ENCODE measurements at places on chromosomes 3 and 15.

- DNase-seq: no peak
Observed at GRCh38 chr15:83845230-83845629, 191.3 kb downstream of the ADAMTSL3 start.

GRCh38 chr15:33313491-33313890, 2.7 kb downstream of the RYR3 start:
- DNase-seq: no peak

DNA sequence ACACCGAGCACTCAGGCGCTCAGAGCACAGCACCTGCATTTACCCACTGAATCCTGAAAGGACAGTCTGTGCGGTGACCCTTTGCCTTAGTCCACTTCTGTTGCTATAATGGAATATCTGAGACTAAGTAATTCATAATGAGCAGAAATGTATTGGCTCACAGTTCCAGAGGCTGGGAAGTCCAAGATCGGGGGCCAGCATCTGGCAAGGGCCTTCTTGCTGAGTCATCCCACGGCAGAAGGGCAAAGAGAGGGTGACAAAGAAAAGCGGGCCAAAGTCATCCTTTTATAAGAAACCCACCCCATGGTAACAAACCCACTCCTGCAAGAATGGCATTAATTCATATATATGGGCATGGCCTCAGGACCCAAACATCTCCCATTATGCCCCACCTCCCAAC, 27.7 kb downstream of the POC1A start:
- no peak for DNase-seq

GRCh38 chr3:172717493-172718088, 6.7 kb upstream of the NCEH1 start:
- DNase-seq: no peak

- DNase-seq: no peak
Observed at GRCh38 chr3:169112153-169112892, 551.2 kb downstream of the MECOM start.

DNA sequence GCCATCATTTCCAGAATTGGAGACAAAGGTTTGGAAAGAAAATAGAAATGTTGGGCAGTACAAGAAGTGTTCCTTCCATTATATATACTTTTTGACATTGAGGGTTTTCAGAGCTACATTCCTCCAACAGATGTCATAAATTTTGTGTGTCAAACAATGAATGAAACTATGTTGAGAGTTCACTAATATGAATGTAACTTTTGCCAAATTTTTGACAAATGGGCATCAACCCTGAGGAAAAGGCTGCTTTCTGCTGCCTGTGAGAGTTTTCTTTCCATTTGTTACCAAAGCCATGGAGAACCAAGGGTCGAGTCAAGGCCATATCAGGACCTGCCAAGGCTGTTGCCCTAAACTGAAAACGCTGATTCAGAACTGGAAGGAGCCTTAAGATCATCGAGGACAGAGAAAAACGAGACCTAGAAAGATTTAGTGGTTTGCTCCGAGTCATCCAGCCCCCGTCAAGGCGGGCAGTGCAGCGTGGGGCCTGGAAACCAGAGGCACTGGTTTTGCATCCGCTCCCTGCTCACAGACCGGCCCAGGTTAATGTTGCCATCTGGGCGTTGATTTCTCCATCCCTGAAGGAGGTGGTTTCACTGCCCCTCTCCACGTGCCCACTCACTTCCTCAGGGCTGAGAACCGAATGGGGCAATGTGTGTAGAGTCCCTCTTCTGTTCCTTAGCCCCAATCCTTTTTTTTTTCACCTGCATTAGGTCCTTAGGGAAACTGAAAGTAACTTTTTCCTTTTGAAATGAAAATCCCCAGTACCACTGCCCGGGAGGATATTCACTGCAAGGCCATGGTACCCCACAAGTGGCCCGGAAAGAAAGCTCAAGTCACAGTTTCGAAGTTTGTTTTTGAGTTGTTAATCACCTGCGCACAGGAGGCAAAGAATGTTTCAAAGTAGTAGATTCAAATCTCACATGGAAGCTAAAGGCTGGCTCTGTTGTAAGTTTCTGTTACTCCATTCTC, 32.8 kb downstream of the TPM1 start:
- DNase-seq: no peak

GRCh38 chr3:108485146-108485545, 25.2 kb downstream of the MYH15 start:
- DNase-seq: peak; percentile 67

GRCh38 chr15:48472756-48473155, 141.5 kb downstream of the DUT start:
- no peak for DNase-seq

- DNase-seq: peak; percentile 6
Observed at GRCh38 chr15:39583596-39584265, 2.9 kb downstream of the THBS1 start.

- DNase-seq: peak; percentile 18
Observed at GRCh38 chr3:47579875-47580274, 1.2 kb upstream of the CSPG5 start.

GRCh38 chr3:122349171-122349570, 24.1 kb downstream of the CSTA start:
- DNase-seq: no peak

DNA sequence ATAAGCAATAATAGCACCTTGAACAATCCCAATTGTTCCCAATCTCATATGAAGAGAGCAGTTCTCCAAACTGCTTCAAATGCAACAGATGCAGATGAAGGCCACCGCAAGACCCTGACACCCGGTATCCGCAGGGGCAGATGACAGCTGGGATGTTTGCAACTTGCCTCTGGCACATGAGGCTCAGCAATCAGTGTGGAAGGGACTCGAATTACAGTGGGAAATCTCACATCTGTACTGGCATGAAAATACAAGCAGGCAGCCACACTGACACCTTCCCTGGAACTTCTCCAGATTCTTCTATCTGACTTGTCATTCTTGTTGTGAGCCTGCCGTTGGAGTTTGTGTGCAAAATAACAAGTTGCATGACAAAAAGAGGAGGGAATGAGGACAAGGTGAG, 68.8 kb downstream of the WDR76 start:
- DNase-seq: no peak

DNA sequence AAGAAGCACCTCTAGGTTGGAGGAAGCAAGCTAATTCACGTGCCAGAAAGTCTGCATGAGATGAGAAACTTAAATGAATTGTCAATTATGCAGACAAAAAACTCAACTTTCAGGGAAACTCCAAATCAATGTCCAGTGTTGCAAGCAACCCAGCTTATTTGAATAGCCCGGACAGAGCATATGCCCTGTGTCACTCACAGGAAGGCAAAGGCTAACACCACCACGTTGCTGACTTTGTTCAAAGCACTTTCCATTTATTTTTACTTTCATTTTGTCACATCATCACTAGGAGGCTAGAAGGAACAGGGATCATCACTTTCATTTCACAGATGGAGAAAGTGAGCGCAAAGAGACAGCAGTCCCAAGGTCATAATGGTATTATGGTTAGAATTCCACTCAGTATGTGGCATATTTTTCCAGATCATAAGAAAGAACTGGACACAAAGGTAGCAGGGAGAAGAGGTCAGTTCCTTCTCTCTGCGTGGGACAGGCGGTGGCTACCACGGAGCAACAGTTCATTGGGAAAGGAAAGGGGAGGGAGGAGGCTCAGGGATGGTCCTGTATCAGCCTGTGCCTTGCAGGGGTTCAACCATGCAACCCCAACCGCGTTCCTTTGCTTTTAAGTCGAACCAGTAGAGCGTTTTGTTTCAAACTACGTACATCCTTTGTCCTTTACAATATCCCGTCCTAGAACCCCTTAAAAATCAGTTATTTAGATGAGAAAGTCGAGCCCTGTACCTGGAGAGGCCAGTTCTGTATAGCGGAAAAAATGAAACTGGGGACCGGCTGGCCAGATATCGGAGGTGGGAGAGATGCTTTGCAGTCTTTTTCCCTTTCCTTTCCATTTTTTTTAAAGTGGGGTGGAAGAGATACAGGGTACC, 1.1 kb downstream of the HEG1 start:
- DNase-seq: peak; percentile 33

GRCh38 chr15:70672081-70672480, 91.3 kb downstream of the UACA start:
- no peak for DNase-seq
